Activated naive CD4-positive, alpha-beta T cell treated with anti-CD3 and anti-CD28 coated beads, Interleukin-2, amount 10 ng/mL, durations not matched to agents 7 days and 5 days (primary cell): ENCODE measurements at places on chromosomes 4 and X.

GRCh38 chrX:153297376-153297775 is 24.2 kb downstream of the PNMA6F start:
- DNase-seq, result no peak

- DNase-seq, result no peak
These were observed 19.4 kb downstream of the NKX6-1 start for GRCh38 chr4:84479663-84480062.

DNA sequence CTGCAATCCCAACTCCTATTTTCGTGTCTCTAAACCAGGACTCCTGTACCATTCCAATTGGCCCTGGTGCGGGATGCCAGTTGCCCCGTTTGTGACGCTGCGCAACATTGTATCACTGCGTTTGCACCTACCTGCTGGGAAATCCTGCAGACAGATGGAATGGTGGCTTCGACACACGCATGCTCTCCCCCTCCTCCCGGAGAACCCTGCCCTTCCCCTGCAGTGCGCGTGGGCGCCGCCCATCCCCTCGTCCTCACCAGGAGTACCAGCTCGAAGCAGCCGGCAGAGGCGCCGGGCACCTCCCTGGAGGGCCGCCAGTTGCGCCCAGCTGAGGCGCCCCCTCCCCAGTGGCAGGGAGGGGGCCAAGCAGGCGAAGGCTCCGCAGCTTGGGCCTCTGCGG is 1.4 kb downstream of the DGKK start:
- DNase-seq, result no peak

GRCh38 chr4:154312246-154312645 is 179.4 kb downstream of the DCHS2 start:
- DNase-seq, result no peak
